Vein endothelial cell (primary cell): ENCODE measurements at places on chromosomes 11 and 22. TPM values are rescaled to one million over a fixed set of nuclear protein-coding genes. Genes with fewer than 3 reads are reported as not detected.

Gene PARVA
- 55.5 and 58.3 TPM in 2 replicates for total RNA-seq

Gene ADAMTS8
- total RNA-seq: not detected in 2 replicates

Gene MYO7A
- total RNA-seq: under 0.01 and 0.86 TPM in 2 replicates

Gene CENATAC
- total RNA-seq: 24.2 and 27.2 TPM in 2 replicates

Gene PNPLA3
- total RNA-seq: 0.98 and 2.9 TPM in 2 replicates

Gene MRE11
- total RNA-seq: 14.7 and 17.7 TPM in 2 replicates

Gene SLC15A3
- total RNA-seq: 3.2 and 5.6 TPM in 2 replicates

Gene OR6A2
- total RNA-seq: 0.33 and 0.38 TPM in 2 replicates

Gene CLCF1
- total RNA-seq: 4.6 TPM in 2 replicates

Gene OR10A3
- total RNA-seq: not detected in 2 replicates

Gene ZP1
- total RNA-seq: not detected in 2 replicates

Gene ATM
- total RNA-seq: 50.3 and 51.0 TPM in 2 replicates

Gene TRIM6
- 2.1 and 2.3 TPM in 2 replicates for total RNA-seq

Gene RAG2
- total RNA-seq: not detected in 2 replicates

Gene HNRNPUL2
- 10.5 and 15.0 TPM in 2 replicates for total RNA-seq

Gene IL10RA
- 0.10 TPM in 1 of 2 replicates, not detected in the other for total RNA-seq

Gene OR10G4
- total RNA-seq: 0.33 TPM in 1 of 2 replicates, not detected in the other
